ENCODE measurements at places on chromosomes 16 and 17.

GRCh38 chr17:8436169-8436843, 622 bp downstream of the NDEL1 start:
- peak; percentile 78 for DNase-seq

GRCh38 chr17:2724784-2725164, 13.2 kb upstream of the CLUH start:
- no peak for DNase-seq

GRCh38 chr16:17801068-17801467, 330.3 kb upstream of the XYLT1 start:
- no peak for DNase-seq

DNA sequence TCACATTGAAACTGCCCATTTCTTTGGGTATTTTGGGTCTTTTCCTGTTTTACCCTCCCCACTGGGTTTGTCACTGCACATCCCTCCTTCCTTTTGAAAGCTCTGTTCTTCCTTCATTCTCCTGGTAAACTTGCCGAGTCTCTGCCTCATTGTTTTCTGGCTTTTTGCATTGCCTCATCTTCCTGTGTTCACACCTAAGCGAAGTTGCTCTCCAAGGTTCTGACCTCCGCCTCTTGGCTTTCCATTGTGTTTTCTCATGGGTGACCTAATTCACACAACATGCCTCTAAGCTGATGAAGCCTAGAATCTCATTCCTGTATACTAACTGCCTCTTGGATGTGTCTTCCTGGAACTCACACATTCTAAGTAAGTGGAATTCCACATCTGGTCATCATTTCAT, 1096.1 kb upstream of the EEF2KMT start:
- DNase-seq, result peak; percentile 47

- DNase-seq, result peak; percentile 67
Measured at GRCh38 chr16:71645450-71645849, 19.5 kb downstream of the MARVELD3 start.

GRCh38 chr17:72903522-72903921, 189.0 kb downstream of the SLC39A11 start:
- DNase-seq, result no peak

- DNase-seq, result peak; percentile 97
Measured at GRCh38 chr17:7483255-7484066, 705 bp upstream of the POLR2A start.

GRCh38 chr17:28982131-28982793, 23.6 kb downstream of the SEZ6 start:
- peak; percentile 56 for DNase-seq

DNA sequence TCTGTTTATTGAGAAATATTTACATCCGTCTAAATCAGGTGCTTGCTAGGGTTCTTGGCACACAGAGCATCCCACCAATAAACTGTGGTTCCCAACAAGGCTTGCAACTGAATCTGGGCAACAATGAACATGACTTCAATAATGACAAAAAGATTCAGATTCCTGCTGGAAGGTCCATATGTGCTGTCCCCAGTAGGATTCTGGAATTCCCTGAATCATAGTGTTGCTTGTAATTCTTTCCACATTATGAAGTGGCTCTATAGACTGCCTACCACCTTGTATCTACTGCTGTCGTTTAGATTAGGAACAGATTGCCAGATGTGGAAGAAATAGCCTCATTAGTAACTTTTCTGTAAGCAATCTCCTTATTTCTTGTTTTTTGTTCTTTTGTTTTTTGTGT, 265.9 kb downstream of the WWOX start:
- no peak for DNase-seq

- peak; percentile 92 for DNase-seq
Measured at GRCh38 chr17:36602924-36603384, 1.6 kb downstream of the MRM1 start.

- no peak for DNase-seq
Measured at GRCh38 chr16:26295625-26296304, 604.0 kb downstream of the HS3ST4 start.

DNA sequence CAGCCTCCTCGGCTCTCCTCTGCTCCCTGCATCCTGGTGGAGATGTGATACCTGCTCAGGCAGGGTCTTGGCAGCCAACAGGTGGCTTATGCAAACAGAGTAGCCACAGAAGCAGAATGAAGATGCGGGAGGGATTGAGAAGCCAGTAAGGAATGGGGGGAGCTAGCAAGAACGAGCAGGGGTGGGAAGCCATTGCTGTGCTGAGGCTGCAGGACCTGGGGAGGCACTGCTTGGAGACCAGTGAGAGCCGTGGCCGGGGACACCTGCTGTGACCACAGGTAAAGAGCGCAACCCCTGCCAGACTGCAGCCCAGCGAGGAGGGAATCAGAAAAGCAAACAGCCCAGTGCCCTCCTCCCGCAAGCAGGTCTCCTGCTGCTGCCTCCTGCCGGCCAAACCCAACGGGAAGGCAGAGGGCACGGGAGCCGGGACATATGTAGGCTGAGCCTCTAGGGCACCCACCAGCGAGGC, 14.7 kb downstream of the AIPL1 start:
- peak; percentile 47 for DNase-seq

DNA sequence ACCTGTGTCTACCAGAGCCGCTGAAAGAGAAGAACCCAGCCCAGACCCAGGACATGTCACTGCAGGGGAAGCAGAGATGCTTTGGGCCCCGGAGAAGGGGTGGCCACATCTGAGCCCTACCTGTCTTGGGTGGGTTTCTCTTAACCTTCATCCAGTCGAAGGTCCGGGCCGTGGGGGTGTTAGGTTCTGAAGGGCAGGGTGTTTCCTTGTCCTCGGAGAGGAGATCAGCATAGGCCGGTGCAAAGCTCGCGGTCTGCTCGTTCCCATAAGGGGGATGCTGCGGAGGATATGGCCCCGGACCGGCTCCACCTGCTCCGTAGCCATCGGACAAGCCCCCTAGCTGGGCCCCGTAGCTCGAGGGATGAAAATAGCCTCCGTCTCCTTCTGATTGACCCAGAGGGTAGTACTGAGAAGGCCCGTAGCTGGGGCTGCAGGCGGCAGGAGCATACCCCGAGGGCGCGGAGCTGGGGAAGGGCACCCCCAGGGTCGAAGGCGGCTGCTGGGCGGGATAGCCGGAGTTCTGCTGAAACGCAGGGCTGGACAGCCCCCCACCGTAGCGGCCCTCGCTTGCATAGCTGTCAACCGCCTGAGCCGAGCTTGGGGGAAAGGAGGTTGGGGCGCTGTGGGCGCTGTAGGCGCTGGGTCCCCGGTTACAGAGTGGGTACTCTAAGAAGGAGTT, 464 bp downstream of the HOXB1 start:
- DNase-seq, result no peak

- DNase-seq, result no peak
Measured at GRCh38 chr17:72408641-72409040, 287.8 kb downstream of the SOX9 start.

GRCh38 chr16:88144028-88144511, 192.8 kb downstream of the BANP start:
- DNase-seq, result no peak

DNA sequence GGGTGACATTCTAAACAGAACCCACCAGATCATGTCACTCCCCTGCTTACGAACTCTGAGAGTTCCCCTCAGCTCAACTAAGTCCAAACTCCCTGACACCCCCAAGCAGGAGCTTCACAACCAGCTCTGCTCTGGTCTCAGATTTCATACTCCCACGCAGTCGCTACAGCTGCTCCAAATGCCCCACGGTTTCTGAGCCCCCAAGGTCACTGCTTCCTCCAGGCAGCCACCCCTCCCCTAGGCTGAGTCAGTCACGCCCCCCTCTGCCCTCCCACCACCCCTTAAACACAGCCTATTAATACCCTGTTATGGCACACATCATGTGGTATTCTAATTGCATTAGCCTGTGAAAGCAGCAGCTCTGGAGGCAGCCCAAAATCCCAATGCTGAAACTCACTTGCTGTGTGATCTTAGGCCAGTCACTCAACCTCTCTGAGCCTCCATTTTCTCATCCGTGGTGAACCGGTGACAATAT, 51.5 kb downstream of the GSG1L start:
- DNase-seq, result no peak

- no peak for DNase-seq
Measured at GRCh38 chr17:69230939-69231338, 2.3 kb upstream of the ABCA10 start.

DNA sequence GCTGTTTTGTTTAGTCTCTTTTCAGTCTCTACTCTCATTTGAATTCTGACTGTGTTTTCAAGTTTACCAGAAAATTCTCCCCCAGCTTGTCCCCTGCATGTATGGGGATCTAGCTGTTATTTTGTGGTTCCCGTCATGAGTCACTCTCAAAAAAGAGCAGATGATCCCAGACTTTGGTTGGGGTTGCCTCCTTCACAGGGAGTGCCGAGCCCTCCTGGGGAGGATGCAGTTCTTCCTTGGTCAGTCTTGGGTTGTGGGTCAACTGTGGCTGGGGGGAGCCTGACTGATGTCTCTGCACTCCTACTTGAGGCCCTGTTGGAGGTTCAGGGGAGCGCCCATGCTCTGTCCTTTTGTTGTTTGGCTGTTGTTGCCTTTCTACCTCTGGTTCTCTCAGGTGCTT, 37.7 kb downstream of the EPN2 start:
- DNase-seq, result no peak

GRCh38 chr16:29126057-29126494, 141.2 kb downstream of the LAT start:
- no peak for DNase-seq

GRCh38 chr16:69049146-69049545, 56.3 kb upstream of the HAS3 start:
- DNase-seq, result no peak

- no peak for DNase-seq
Measured at GRCh38 chr16:175011-175949, 1.2 kb upstream of the HBA1 start.

- no peak for DNase-seq
Measured at GRCh38 chr16:57995721-57996405, 4.6 kb downstream of the ZNF319 start.

DNA sequence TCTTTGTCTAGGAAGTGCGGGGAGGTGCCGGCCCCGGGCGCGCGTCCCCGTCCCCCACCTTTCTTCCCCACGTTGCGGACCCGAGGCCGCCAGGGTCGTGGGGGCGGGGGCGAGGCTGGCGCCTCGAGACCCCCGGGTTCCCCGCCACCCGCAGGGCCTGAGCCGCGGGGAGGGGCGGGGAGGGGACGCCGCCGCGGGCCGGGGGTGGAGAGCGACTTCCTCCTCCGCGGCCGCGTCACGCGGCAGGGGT, 1.8 kb upstream of the ACTG1 start:
- no peak for DNase-seq

DNA sequence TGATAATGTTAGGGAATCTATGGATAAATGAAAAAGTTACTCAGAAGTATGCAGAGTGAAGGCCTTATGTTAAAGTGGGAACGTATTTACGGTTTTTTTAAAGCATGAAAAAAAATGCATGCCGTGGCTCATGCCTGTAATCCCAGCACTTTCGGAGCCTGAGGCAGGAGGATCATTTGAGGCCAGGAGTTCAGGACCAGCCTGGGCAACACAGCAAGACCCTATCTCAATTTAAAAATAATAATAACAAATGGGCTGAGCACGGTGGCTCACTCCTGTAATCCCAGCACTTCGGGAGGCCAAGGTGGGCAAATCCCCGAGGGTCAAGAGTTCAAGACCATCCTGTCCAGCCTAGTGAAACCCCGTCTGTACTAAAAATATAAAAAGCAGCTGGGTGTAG, 6.0 kb downstream of the POLR2A start:
- no peak for DNase-seq

GRCh38 chr17:62882284-62882683, 74.2 kb upstream of the MARCHF10 start:
- DNase-seq, result peak; percentile 68

DNA sequence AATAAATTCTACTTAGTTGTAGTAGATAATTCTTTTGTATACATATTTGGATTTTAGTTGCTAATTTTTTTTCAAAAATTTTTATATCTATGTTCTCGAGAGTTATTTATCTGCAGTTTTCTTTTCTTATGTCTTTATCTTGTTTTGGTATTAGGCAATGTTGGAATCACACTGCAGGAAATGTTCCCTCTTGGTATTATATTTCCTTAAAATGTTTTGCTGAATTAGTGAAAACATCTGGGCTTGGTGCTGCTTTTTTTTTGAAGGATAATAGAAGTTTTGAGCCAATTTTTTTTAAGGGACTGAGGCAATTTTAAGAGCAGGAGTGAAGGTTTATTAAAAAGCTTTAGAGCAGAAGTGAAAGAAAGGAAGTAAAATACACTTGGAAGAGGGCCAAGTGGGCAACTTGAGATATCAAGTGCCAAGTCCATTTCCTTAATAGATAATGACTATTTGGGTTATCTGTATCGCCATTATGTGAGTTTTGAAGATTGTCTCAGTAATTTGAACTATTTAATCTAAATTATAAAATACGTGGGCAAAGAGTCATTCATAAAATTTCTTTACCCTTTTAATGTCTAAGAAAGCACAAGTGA, 1390.1 kb upstream of the CDH8 start:
- peak; percentile 49 for DNase-seq

GRCh38 chr16:9297437-9298113, 206.1 kb downstream of the HAPSTR1 start:
- peak; percentile 43 for DNase-seq

DNA sequence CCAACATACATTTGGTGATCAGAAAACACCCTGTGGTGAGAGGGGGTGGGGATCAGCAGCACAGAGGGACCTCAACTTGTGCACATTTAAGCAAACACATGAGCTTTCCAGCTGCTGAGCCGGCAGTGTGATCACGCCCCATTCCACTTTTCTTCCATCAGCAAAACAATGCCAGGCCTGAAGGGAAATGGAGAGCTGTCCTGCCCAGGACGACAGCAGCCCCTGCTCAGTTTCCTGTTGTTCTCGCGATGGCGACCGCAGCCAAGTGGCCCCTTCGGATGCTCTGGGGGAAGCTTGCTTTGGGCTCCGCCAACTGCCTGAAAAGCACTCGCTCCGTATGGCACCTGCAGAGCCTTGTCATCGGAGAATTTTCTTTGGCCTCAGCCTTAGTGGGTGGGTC, 272.3 kb downstream of the FOXL1 start:
- no peak for DNase-seq

GRCh38 chr17:27756467-27757371, 43.6 kb downstream of the NOS2 start:
- DNase-seq, result peak; percentile 84

GRCh38 chr17:81608605-81609004, 28.3 kb downstream of the NPLOC4 start:
- DNase-seq, result no peak

- no peak for DNase-seq
Measured at GRCh38 chr16:89136931-89137330, 34.6 kb upstream of the CDH15 start.

DNA sequence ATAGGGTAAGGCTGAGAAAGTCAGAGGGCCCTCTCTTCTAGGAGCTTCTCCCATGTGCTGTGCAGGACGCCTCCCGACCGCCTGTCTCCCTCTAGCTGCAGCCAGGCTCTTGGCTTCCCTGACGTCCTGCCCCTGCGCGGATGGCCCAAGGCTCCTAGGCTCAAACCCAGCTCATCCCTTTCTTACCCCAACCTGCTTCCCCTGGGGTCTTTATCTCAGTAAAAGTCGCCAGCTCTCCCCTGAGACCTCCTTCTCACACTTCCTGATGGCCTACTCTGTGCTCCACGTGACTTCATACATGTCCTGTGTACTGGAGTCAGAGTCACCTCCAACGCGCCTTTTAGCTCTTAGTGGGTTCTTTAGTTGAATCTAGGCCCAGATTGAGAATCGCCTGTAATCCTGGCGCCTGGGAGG, 1.1 kb upstream of the ZNF747 start:
- peak; percentile 83 for DNase-seq

All from Karpas-422 (cell line).